ENCODE measurements at places on chromosomes 2 and 18. TPM values are rescaled to one million over a fixed set of nuclear protein-coding genes. Genes with fewer than 3 reads are reported as not detected.

- DNase-seq = no peak
- H3K27me3 ChIP-seq = no peaks in the 10 kb centered on the region
- no peak overlapping the region for H3K4me3 ChIP-seq
- no peak overlapping the region for H3K27ac ChIP-seq
- H3K4me1 ChIP-seq = peaks cover 7% of the 10 kb centered on the region
- no peaks in the 10 kb centered on the region for H3K36me3 ChIP-seq
Observed at GRCh38 chr2:64853306-64853705, 135.9 kb upstream of the SLC1A4 start.

GRCh38 chr2:1594373-1595171, 149.7 kb downstream of the PXDN start:
- H3K27me3 ChIP-seq = no peaks in the 10 kb centered on the region
- H3K36me3 ChIP-seq = no peaks in the 10 kb centered on the region
- H3K27ac ChIP-seq = no peak overlapping the region
- H3K4me1 ChIP-seq = peaks cover 9% of the 10 kb centered on the region

GRCh38 chr2:156118753-156119416, 213.6 kb downstream of the NR4A2 start:
- H3K4me3 ChIP-seq = no peak overlapping the region
- no peaks in the 10 kb centered on the region for H3K36me3 ChIP-seq
- no peaks in the 10 kb centered on the region for H3K4me1 ChIP-seq
- no peak overlapping the region for H3K27ac ChIP-seq

DNA sequence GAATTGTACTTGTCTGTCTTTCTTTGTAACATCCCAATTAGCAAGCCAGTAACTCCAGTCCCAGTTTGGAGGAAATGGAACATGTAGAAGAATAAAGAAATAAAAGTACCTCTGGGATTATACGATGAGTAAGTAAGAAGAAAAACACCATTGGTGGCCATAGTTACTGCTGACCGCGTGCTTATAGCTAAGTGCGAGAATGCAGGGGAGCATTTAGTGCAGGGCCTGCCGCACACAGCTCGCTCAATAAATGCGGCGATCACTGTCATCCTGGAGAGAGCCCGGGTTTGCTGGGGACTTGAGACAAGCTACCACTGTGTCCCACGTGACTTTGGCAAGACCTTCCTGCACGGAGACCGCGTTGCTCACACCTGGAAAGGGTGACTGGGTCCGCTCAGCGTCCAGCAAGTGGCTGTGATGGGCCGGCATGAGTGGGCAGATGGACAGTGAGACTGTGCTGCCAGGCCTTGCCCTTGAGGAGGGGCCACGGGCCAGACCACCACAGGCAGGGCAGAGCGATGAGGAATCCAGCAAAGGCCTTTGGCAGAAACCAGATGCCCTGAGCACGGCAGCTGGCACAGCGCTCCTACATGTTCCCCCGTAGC, 54.8 kb downstream of the ADI1 start:
- H3K27me3 ChIP-seq = no peaks in the 10 kb centered on the region
- H3K4me1 ChIP-seq = peaks cover 17% of the 10 kb centered on the region
- peak; percentile 60 for DNase-seq
- H3K36me3 ChIP-seq = peaks cover 45% of the 10 kb centered on the region

The NPHP1 gene
- 9.8 TPM for total RNA-seq

The MYO7B gene
- total RNA-seq = 1.3 TPM

The CHRNA1 gene
- not detected for total RNA-seq

The REG3G gene
- total RNA-seq = not detected

GRCh38 chr2:173282795-173283545, 71.7 kb upstream of the CDCA7 start:
- H3K36me3 ChIP-seq = no peaks in the 10 kb centered on the region
- DNase-seq = no peak
- H3K27me3 ChIP-seq = no peaks in the 10 kb centered on the region
- no peak overlapping the region for H3K4me3 ChIP-seq
- no peak overlapping the region for H3K27ac ChIP-seq

DNA sequence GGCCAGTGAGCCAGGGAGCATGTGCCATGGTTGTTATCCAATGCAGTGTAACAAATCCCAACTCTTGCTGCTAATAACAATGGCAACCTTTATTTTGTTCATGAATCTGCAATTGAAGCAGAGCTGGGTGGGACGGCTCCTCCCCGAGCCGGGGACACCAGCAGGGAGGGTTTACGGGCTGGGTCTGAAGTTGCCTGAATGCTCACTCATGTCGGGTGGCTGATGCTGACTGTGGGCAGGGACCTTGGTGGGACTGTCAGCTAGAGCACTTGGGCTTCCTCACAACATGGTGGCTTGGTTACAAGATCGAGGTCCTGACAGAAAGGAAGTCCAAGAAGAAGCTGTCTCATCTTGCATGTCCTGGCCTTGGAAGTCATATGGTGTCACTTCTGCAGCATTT, 264.5 kb downstream of the NDUFA10 start:
- no peak for DNase-seq
- H3K4me1 ChIP-seq = peaks cover 8% of the 10 kb centered on the region
- no peak overlapping the region for H3K4me3 ChIP-seq

- H3K27ac ChIP-seq = no peak overlapping the region
- H3K4me1 ChIP-seq = no peaks in the 10 kb centered on the region
- no peak overlapping the region for H3K4me3 ChIP-seq
Observed at GRCh38 chr2:184611361-184612085, 13.2 kb downstream of the ZNF804A start.

The KCNS3 gene
- total RNA-seq = 6.7 TPM

DNA sequence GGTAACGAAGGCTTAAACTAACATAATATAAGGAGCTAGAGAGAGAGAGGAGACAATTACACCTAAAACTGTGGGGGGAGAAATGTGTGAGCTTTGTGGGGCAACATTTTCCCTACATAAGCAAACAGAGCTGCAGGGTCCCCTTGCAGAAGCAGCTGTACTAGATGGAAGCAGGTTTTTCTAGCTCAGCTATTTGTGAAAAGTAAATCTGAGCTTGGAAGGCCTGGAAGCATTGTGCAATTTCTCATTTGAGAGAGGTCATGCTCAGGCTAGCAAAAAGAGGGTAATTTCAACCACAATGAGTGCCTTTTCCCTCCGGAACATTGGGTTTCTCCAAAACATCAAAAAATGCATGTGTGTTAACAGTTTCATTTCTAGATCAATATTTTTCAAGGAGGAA, 130.0 kb downstream of the ARL4C start:
- no peaks in the 10 kb centered on the region for H3K27me3 ChIP-seq
- no peak for DNase-seq

DNA sequence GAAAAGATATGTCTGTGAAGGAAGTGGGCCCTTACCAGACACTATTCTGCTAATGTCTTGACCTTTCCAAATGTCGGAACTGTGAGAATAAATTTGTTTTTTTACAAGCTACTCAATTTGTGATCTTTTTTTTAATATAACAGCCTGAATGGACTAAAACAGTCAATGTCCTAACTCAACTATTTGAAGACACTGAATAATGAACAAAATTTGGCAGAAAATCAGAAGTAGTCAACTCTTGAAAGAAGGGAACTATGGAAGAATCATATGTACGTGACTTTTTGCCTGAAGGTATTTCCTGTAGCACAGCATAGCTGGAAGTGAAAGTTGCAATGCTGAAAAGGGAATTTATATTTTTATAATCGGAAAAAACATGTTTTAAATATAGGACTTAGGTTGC, 351.8 kb upstream of the TFPI start:
- H3K4me1 ChIP-seq = no peaks in the 10 kb centered on the region
- no peak for DNase-seq
- H3K27me3 ChIP-seq = no peaks in the 10 kb centered on the region
- no peaks in the 10 kb centered on the region for H3K36me3 ChIP-seq
- no peak overlapping the region for H3K4me3 ChIP-seq

DNA sequence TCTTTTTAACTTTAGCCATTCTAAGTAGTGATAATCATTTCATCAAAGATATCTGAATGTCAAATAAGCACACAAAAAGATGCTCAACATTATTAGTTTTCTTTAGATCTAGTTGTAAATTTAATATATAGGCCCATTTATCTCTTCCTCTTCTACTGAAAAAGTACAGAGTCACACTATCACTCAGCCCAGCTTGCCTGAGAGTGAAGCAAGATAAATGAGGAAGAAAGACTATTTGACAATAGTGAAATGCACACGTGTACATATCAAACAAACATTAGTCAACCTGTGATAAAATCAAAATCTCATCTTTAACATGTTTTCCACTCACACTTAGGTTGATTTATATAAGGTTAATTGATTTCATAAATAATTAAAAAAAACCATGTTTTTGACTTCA, 83.5 kb upstream of the CCDC195 start:
- no peaks in the 10 kb centered on the region for H3K4me1 ChIP-seq
- DNase-seq = no peak
- H3K27ac ChIP-seq = no peak overlapping the region
- H3K36me3 ChIP-seq = peaks cover 29% of the 10 kb centered on the region

- H3K27me3 ChIP-seq = no peaks in the 10 kb centered on the region
- H3K27ac ChIP-seq = no peak overlapping the region
- H3K4me1 ChIP-seq = no peaks in the 10 kb centered on the region
- no peak overlapping the region for H3K4me3 ChIP-seq
Observed at GRCh38 chr2:143347271-143347695, 218.1 kb downstream of the ARHGAP15 start.

GRCh38 chr2:121231385-121232000, 53.5 kb downstream of the TFCP2L1 start:
- DNase-seq = no peak
- H3K4me3 ChIP-seq = no peak overlapping the region
- no peaks in the 10 kb centered on the region for H3K27me3 ChIP-seq
- H3K36me3 ChIP-seq = no peaks in the 10 kb centered on the region

DNA sequence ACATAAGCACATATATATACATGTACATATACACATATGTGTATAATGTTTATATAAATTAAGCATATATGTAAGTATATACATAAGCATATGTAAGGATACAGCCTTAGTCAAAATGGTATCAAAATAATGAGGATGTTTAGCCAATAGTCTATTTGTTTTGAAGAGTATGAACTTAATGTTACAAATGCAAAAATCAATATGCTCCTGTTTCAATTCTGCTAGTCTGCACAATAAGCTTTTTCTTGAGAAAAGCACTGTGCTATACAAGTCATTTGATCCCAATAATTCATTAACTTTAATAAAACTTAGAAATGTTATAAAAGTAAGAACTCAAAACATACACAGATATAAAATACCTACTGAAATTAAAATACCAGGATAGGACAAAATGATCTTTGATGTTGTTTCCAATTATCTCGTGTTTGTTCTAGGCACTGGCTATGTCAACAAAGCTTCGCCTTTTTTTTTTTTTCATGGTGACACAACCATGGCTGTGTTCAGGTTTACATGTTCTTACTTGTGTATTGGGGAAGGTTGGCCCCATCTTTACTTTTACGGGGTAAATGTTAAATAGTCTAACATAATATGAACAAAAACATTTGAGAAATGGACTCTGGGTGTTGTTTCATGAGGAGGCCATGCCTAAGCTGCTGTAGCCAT, 271.1 kb upstream of the CDH19 start:
- DNase-seq = no peak
- no peaks in the 10 kb centered on the region for H3K27me3 ChIP-seq
- no peak overlapping the region for H3K27ac ChIP-seq

The IL36RN gene
- not detected for total RNA-seq

The IL18RAP gene
- 0.11 TPM for total RNA-seq

GRCh38 chr2:137096693-137097092, 331.3 kb downstream of the THSD7B start:
- no peaks in the 10 kb centered on the region for H3K27me3 ChIP-seq
- H3K27ac ChIP-seq = no peak overlapping the region
- H3K4me3 ChIP-seq = no peak overlapping the region

The IL36G gene
- not detected for total RNA-seq

The TTR gene
- total RNA-seq = 5.2 TPM

The CCDC138 gene
- total RNA-seq = 0.75 TPM

The MOGAT1 gene
- total RNA-seq = not detected

- H3K4me1 ChIP-seq = no peaks in the 10 kb centered on the region
- no peaks in the 10 kb centered on the region for H3K27me3 ChIP-seq
- no peak overlapping the region for H3K4me3 ChIP-seq
Observed at GRCh38 chr2:98050070-98050469, 36.9 kb upstream of the VWA3B start.

- no peak overlapping the region for H3K27ac ChIP-seq
- no peaks in the 10 kb centered on the region for H3K36me3 ChIP-seq
- no peaks in the 10 kb centered on the region for H3K4me1 ChIP-seq
- no peak overlapping the region for H3K4me3 ChIP-seq
- DNase-seq = no peak
- no peaks in the 10 kb centered on the region for H3K27me3 ChIP-seq
Observed at GRCh38 chr2:24878341-24878740, 41.7 kb downstream of the ADCY3 start.

DNA sequence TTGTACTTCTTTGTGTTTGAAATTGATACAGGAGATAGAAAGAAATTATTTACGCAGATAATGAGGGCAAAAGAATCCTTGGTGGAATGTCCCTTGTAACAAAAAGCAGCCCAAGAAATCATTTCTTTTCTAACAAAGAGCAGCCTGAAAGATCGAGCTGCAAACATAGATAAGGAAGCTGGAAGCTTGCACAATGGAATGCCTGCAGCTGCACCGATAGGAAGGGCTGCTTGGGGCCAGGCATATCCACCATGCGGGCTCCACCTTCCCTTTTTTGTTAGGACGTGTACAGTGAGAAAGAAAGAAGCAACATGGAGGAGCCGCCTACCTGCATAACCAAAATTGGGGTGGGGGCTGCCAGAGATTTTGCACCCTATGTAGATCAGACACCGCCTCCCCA, 568.7 kb downstream of the METTL4 start:
- H3K27me3 ChIP-seq = no peaks in the 10 kb centered on the region
- H3K4me3 ChIP-seq = no peak overlapping the region
- DNase-seq = no peak
- no peaks in the 10 kb centered on the region for H3K4me1 ChIP-seq
- H3K36me3 ChIP-seq = no peaks in the 10 kb centered on the region
- H3K27ac ChIP-seq = no peak overlapping the region

- no peak overlapping the region for H3K4me3 ChIP-seq
- H3K4me1 ChIP-seq = no peaks in the 10 kb centered on the region
- H3K36me3 ChIP-seq = no peaks in the 10 kb centered on the region
- no peak overlapping the region for H3K27ac ChIP-seq
Observed at GRCh38 chr2:600542-601386, 76.4 kb downstream of the TMEM18 start.

The ARHGAP28 gene
- total RNA-seq = 0.85 TPM

The KRTCAP3 gene
- not detected for total RNA-seq

The MROH2A gene
- total RNA-seq = not detected

GRCh38 chr2:65436169-65436823, 3.9 kb upstream of the SPRED2 start:
- H3K4me3 ChIP-seq = peak overlapping the region; percentile 91
- H3K4me1 ChIP-seq = no peaks in the 10 kb centered on the region
- H3K27ac ChIP-seq = peak overlapping the region; percentile 98
- DNase-seq = peak; percentile 79
- no peaks in the 10 kb centered on the region for H3K27me3 ChIP-seq

- no peak for DNase-seq
- no peaks in the 10 kb centered on the region for H3K4me1 ChIP-seq
- H3K4me3 ChIP-seq = no peak overlapping the region
Observed at GRCh38 chr18:38464024-38464423, 898.4 kb upstream of the CELF4 start.
